GM13977 (cell line): ENCODE measurements at places on chromosomes 16 and 17.
A peak's percentile ranks its signal among the peaks of the same experiment; 100 is the strongest.

DNA sequence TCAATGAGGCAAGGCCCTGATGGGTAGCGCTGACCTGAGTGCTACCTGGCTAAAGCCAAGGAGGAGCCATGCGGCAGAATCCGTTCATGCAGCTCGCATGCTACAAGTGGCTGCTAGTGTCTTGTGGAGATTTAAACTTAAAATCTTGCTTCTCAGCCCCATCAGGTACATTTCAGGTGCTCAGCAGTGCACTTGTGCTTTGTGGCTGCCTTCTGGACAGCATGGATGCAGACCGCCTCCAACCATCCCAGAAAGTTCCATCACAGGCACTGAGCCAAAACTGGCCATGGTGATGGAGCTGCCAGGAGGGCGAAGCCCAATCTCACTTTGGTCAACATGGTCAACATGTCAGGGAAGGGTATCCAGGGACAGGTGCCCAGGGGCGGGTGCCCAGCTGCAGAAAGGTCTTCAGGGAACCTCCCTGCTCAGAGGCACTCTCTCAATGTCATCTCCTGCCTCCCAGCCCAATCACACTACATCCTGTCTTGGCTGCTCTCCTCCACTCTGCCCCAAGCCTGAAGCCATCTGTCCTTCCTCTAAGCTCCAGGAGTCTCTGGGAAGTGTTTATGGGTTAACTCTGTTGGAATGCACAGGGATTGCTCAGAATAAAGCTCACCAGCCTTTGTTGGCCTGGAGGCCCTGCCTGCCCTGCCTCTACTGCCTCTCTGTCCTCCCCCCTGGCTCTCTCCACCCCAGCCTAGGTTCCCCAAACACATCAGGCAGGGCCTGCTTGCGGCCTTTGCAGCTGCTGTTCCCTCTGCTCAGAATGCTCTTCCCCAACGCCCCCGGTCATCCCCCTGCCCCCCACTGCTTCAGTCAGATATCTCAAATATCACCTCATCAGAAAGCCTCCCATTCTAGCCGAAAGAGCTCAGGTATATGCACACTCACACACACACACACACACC, 18.3 kb upstream of the TNFRSF13B start:
- no peak for DNase-seq

- DNase-seq, result no peak
Observed at GRCh38 chr17:30520882-30521281, 43.7 kb downstream of the GOSR1 start.

GRCh38 chr17:55040611-55041010, 72.0 kb downstream of the STXBP4 start:
- no peak for DNase-seq

DNA sequence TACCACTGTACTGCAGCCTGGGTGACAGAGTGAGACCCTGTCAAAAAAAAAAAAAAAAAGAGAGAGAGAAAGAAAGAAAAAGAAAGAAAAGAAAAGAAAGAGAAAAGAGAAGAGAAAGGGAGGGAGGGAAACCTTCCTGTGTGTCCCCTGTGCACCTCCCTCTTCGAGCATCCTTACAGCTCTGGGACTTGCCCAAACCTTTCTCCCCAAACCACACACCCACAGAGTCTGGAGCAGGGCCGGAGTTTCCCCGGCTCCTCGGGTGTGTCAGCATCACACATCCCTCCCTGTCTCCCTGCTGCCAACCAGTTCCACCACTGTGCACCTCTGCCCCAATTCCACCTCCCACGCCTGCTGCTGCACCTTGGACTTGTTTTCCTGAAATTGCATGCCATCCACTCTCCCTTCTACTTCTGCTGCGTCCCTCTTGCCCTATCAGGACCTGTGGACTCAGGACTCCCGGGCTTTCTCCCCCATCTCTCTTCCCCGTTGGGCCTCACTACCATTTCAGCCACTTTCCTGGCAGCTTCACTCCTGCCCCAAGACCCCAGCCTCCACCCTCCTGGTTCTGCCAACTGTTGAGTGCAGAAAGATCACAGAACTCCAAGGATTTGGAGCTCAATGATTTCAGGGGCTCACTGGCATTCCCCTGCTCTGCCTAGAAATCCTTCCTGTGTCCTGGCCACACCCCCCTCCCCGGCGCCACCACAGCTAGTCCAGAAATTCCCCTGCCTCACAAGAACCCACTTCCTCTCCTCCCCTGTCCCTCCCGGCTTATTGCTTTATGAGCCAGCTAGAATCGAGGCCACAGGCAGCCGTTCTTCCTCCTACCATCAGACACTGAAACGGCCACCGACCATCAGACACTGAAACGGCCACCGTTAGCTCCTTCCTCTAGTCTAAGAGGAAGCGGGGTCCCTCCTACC, 3.7 kb upstream of the CDK3 start:
- peak; percentile 70 for DNase-seq

DNA sequence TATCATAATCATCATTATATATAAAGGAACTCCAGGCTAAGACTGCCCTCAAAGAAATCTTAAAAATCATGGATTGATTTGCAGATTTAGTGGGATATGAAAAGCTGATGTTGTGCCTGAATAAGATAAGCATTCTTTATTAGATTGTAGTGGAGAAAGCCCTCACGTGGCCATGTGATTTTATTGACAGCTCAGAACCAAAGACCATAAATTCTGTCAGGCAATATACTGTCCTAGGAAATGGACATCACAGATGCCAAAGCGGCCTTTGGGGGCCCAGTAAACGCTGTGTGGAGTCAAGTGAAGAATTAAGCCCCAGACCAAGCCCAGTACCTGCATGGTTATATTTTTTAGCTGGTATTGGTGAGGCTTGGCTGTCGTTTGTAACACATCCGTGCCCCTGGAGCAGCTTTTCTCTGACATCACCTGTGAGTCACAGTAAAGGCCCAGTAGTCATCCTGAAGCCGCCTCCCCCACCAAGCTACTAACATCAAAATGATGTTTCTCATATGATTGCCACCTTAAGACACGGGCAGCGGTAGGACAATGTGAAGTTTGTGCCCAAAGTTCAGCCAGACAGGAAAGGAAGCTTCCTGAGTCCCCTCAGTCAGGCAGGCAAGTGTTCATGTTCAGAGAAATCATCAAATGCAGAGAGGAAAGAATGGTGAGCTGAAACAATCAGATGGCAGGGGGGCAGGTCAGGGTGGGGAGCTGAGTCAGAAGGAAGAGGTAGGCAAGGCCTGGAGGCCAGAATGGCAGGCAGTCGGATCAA, 209.4 kb downstream of the IRX3 start:
- DNase-seq, result no peak

DNA sequence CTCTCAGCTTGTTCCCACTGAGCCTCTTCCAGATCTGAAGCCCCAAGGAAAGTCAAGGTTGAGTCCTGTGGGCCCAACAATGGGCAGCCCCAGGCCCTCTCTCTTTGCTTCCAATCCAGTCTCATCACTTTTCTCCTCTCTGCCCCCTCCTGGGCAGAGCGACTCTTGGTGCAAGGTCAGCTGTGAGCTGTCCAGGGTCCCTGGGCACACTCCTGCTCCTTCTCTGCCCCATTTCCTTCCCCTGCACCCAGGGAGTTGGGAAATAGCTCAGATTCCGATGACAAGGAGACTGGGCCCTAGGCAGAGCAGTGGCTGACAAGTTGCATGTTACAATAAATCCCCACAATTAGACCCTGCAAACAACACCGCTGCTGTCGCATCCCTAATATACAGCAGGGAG, 16.1 kb upstream of the CRHR1 start:
- DNase-seq, result no peak

GRCh38 chr16:65524997-65525396, 403.1 kb upstream of the CDH11 start:
- no peak for DNase-seq

GRCh38 chr16:66377324-66377723, 10.8 kb downstream of the CDH5 start:
- no peak for DNase-seq

DNA sequence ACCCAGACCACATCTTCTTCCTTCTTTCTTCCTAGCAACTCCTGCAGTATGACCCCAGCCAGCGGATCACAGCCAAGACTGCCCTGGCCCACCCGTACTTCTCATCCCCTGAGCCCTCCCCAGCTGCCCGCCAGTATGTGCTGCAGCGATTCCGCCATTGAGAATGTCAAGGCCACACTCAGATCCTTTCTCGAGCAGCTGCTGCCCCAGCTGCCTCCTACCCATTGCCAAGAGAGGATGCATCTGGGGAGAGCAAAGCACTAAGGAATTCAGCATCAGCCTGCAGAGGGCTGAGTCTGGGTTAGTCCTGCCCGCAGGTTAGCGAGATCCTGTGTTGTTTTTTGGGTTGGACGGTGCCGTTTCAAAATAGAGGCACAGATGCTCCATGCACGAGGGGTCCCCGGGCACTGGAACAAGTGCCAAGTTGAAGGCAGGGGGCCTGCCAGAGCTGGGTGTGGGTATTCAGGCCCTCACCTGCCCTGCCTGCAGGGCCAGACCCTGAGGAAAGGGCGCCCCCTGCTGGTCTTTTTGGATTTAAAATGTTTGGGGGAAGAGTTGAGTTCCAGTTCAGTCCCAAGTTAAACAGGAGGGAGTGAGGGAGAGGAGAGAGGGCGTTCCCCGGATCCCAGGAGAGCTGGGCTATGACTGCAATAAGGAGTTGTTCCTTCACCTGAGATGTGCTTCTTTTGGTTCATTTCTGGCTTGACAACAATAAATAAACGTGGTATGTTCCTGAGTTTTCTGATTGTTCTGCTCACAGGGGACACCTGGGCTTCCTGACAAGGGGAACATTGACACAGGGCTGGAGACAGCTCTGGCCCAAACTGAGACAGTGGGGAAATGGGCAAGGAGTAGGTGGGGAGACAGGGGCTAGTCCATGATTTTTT, 4.9 kb downstream of the CDK3 start:
- peak; percentile 90 for DNase-seq

GRCh38 chr16:82031116-82032084, 3.7 kb upstream of the HSD17B2 start:
- peak; percentile 44 for DNase-seq

DNA sequence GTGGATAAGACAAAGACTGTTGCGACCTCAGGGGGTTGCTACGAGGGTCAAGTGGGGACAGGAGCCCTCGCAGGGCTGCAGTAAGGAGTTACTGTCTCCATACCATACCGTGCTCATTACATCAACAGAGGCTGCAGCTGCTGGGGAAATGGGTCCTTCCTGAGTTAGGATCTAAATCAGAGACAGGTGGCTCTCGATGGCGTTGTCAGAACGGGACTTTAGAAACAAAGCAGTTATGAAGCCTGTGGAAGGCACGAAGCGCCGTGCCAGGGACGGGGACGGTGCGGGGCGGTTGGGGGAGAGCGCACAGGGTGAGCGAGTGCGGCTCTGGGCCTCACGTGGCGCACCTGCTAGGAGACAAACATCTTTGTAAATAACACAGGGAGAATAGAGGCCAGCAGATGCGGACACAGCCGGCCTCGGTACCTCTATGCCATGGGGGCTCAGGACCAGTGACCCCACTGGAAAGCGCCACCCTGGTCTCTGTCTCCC, 34.4 kb downstream of the ZCCHC14 start:
- DNase-seq, result no peak

DNA sequence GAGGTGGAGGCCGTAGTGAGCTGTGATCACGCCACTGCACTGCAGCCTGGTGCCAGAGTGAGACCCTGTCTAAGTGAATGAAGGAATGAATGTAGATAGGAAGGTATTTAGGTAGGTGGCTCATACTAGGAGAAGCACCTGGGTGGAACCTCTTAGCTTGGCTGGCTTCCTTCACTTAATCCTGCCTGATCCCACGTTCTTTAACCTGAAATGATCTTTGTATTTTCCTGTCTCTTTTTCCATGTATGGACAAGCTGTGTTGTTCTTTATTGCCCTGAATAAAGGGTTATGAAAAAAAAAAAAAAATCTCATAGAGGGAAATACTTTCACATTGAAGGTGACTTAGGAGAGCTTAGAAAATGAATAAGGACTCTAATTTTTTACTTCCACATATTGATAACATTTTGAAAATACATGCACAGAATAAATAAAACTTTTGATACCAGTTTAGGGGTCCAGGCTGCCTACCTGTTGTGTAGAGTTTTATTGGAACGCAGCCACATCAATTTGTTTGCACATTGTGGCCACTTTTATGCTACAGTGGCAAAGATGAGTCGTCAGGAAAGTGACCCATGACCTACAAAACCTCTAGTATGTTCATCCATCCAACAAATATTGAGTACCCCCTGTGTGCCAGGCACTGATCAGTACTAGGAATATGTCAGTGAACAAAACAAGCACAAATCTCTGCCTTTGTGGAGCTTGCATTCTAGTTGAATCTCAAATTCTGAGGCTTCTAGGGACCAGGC, 44.6 kb downstream of the VPS35L start:
- DNase-seq, result no peak
